ENCODE measurements at places on chromosomes 2 and 18. TPM values are rescaled to one million over a fixed set of nuclear protein-coding genes. Genes with fewer than 3 reads are reported as not detected.

GRCh38 chr2:222993920-222994650, 57.9 kb upstream of the KCNE4 start:
- peaks cover 20% of the 10 kb centered on the region for H3K36me3 ChIP-seq
- no peak overlapping the region for H3K27ac ChIP-seq
- no peaks in the 10 kb centered on the region for H3K4me1 ChIP-seq
- H3K4me3 ChIP-seq: no peak overlapping the region
- DNase-seq: no peak

GRCh38 chr2:110101280-110101844, 14.3 kb downstream of the MALL start:
- H3K27me3 ChIP-seq: peaks cover 6% of the 10 kb centered on the region

The PSD4 gene
- 1.2 TPM for total RNA-seq

- H3K4me3 ChIP-seq: no peak overlapping the region
- H3K27ac ChIP-seq: no peak overlapping the region
- H3K36me3 ChIP-seq: no peaks in the 10 kb centered on the region
- peaks cover 8% of the 10 kb centered on the region for H3K27me3 ChIP-seq
- DNase-seq: no peak
Observed at GRCh38 chr2:166090346-166090745, 37.5 kb downstream of the SCN1A start.

DNA sequence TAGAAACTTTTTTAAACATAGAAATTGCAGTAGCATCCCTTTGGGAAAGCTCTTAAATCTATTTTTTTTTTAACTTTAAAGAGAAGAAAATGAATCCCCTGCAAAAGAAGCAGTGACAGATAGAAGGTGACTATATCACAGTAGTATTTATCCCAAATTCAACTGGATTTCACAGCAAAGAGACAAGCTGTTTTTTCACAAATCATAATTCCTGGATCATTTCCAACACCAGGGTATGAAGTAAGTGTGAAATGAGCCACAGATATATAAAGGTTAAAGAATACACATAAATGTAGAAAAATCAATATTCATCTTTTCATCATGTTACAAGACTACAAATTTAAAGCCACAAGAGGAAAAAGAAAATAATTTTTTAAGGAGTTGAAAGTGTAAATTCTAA, 1404.9 kb upstream of the NXPH2 start:
- H3K4me1 ChIP-seq: no peaks in the 10 kb centered on the region
- H3K27me3 ChIP-seq: no peaks in the 10 kb centered on the region
- H3K27ac ChIP-seq: no peak overlapping the region
- no peak overlapping the region for H3K4me3 ChIP-seq
- H3K36me3 ChIP-seq: no peaks in the 10 kb centered on the region
- DNase-seq: no peak

The GYPC gene
- total RNA-seq: 2.0 TPM

The GNAL gene
- total RNA-seq: 52.5 TPM

Data from glutamatergic neuron (in vitro differentiated cells).